ENCODE measurements at places on chromosomes 12 and 14.

DNA sequence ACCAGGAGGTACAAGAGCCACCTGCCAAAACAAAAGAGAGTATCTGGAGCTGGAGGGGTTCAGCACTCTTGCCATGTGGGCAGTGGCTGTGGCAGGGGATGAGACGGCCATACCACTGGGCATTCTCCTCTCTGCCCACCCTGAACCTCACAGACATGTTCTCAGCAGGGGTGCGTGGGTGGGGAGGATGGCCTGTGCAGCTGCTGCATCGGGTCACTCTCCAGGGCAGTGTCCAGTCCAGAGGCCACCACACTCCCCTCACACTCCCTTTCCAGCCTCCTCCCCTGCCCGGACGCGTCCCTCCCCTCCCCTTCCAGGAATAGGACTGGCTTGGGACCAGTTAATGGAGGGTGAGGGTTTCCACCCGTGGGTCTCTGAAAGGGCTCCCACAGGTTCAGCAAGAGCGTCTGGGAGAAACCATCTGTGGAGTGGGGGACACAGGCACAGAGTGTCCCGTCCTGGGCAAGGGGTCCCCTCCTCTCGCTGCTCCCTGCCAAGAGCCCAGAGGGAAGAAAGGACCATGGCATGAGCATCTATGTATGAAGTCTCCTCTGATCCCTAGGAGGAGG, 501 bp downstream of the C1R start:
- DNase-seq, result no peak

- no peak for DNase-seq
Observed at GRCh38 chr12:42583016-42583415, 6.5 kb downstream of the PRICKLE1 start.

DNA sequence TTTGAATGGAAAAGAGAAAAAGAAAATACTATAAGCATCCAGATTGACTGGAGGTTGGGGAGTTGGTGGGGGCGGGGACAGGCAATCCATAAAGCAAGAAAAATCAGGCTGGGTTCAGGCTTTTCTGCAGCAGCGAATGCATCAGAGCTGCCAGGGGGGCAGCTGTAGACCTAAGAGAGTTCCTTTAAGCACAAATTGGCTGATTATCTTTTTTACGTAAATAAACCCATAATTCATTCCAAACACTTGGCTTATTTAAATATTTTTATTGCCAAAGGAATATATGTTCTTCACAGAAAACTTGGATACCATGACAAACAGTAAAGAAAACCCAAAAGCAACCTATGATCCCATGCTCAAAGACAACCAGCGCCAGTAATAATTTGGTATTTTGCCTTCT, 10.2 kb downstream of the BDKRB2 start:
- DNase-seq, result no peak

GRCh38 chr14:68792678-68792978, 239 bp downstream of the ZFP36L1 start:
- DNase-seq, result no peak

- no peak for DNase-seq
Observed at GRCh38 chr12:127389923-127390322, 877.0 kb upstream of the TMEM132C start.

DNA sequence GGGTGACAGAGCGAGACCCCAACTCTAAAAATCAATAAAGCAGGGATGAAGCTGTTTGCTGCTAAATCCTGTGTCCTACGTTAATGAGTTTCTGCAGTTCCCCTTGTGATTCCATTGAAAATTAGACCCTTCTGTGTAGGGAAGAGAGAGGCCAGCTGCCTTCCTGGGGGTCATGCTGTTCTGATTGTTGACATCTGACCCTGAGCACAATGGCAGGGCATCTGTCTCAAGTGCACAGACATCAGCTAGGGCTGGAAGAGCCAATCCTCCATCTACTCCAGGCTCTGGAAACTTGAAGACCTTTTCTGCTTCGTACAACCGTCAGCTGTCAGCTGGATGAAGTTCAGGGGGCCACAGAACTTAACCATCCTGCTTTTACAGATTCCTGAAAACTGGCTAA, 10.1 kb downstream of the FBXL14 start:
- no peak for DNase-seq

DNA sequence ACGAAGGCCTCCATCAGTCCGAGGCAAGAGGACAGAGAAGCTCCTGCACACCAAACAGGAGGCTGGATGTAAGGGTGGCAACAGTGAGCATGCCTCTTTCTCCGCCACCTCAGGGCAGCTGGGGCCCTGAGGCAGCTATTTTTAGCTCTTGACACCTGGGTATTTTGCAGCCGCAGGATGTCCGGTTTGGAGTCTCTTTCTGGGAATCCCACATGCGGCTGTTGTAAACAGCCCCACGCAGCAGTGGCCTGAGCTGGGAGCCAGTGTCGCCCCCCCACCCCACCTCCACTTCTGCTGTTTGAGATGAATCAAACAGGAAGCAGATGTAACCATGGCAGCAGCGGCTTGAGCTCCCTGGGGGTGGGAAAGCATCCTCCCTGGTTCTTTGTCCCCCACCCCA, 11.7 kb downstream of the HDAC7 start:
- DNase-seq, result no peak

- DNase-seq, result no peak
Observed at GRCh38 chr12:7433276-7433822, 10.6 kb downstream of the CD163L1 start.

GRCh38 chr14:79265366-79265946, 945.8 kb downstream of the DIO2 start:
- no peak for DNase-seq

- DNase-seq, result no peak
Observed at GRCh38 chr14:55092341-55092740, 36.7 kb upstream of the LGALS3 start.

- DNase-seq, result no peak
Observed at GRCh38 chr14:74568911-74569310, 43.1 kb downstream of the LTBP2 start.

- DNase-seq, result no peak
Observed at GRCh38 chr14:67225523-67225922, 15.7 kb upstream of the PALS1 start.

- DNase-seq, result peak; percentile 80
Observed at GRCh38 chr12:44930972-44931600, 55.0 kb upstream of the NELL2 start.

DNA sequence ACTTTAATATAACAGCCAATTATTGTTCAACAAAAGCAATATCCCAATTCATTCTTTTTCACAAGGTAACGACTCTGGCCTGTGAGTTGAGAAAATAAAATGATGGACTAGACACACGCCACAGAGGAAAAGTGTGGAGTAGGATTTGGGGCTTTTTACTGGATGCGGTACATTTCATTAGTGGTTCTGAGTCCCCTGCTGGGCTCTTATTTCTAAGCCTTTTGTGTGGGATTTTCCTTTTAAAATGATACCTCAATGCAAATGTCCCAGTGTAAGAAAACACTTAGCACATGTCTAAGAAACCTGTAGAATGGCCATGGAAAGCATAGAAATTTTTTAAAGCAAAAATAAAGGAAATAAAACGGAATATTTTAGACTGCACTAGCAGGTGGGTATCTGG, 73.4 kb downstream of the C12orf42 start:
- no peak for DNase-seq

- DNase-seq, result no peak
Observed at GRCh38 chr14:75427126-75427481, 718 bp upstream of the JDP2 start.

GRCh38 chr12:80490329-80490728, 46.3 kb downstream of the PTPRQ start:
- DNase-seq, result peak; percentile 32

GRCh38 chr14:64510825-64511671, 6.5 kb downstream of the ZBTB1 start:
- peak; percentile 78 for DNase-seq

DNA sequence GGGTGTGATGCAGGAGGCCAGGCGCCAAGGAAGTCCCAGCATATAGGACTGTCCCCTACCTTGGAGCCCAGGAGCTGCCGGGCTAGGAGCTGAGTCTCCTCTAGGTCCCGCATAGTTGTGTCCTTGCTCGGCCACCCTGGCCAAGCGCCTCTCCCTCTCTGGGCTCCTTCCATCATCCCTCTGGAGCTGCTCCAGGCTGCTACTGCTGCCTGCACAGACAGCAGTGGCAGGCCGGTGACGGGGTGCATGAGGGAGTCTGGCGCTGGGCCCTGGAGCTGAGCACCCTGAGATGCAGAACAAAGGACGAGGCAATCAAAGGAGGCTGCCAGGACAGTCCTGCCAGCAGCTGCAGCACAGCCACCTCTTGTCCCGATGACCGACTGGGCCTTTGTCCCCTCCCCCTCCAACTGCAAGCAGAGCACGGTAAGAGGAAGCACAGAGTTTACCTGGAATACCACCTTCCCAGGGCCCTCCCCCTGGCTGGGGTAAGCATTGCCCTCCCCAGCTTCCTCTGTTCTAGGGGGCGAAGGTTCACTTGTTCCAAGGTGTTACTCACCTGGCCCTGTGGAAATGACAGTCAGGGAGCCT, 10.4 kb downstream of the DTX1 start:
- DNase-seq, result no peak

- DNase-seq, result no peak
Observed at GRCh38 chr12:59282999-59283398, 312.8 kb upstream of the SLC16A7 start.

DNA sequence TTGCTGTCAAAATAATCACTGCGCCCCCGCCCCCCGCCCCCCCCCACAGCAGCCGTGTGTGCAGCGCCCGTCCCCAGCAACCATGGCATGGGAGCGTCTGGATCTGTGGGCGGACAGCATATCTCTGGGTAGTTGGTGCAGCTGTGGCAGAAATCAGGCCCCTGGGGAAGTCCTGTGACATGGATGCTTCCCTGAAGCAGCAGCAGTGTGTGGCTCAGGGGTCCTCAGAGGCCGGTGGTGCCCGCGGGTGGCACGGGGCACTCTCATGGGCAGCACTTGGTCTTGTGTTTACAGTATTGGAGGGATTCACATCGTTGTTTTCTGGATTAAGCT, 19.2 kb downstream of the XRCC3 start:
- DNase-seq, result no peak

- no peak for DNase-seq
Observed at GRCh38 chr14:96165493-96166436, 38.9 kb upstream of the BDKRB2 start.

- DNase-seq, result peak; percentile 54
Observed at GRCh38 chr14:21748869-21749303, 75.3 kb upstream of the OR4E1 start.

- no peak for DNase-seq
Observed at GRCh38 chr12:123896767-123897166, 75.9 kb downstream of the CCDC92 start.

- DNase-seq, result no peak
Observed at GRCh38 chr12:15782667-15783066, 6.5 kb downstream of the EPS8 start.

DNA sequence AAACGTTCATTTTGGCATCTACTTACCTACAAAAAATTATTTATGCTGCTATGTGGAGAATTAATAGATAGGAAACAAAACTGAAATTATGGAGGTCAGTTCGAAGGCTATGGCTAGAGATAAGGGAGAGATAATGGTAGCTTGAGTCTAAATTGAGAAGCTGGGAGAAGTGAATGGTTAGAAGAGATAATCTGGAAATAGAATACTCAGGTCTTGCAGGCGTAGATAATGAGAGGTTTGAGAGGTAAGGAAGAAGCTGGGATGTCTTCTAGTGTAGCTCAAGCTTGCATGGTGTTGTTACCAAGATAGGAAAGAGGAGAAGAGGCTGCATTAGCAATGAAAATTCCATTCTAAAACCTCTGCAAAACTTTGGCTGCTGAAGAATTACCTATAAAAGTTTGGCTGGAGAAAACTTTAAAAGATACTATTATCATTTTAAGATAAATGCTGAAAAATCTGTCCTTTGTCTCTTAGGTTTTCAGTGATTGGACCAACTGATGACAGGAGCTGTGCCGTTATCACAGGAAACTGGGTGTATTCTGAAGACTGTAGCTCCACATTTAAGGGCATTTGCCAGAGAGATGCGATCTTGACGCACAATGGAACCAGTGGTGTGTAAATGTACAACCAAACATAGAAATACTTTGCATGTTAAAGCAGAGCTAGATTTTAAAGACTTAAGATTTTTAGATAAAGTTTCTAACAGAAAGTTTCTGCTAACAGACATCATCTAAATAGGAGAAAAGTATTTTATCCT, 14.1 kb downstream of the KLRF2 start:
- DNase-seq, result no peak

- no peak for DNase-seq
Observed at GRCh38 chr12:495466-495865, 35.7 kb downstream of the B4GALNT3 start.

GRCh38 chr14:70009961-70010360, 130.7 kb downstream of the SMOC1 start:
- DNase-seq, result no peak

DNA sequence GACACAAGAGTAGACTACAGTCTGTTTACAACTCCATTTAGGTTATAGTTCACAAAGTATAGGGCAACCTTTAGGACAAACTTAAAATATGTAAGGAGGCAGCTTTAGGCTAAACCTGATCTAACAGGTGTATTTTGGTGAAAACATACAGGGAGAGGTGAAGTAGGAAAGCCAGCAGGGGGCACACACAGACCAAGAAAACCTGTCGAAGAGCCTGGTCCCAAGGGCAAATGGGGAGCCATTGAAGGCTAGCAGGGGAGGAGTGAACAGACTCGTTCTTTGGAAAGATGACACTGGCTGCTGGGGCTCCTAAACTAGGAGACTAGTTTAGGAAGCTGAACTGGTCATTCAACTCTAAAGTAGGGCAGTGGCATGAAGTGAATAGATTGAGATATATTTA, 138.8 kb upstream of the WSCD2 start:
- peak; percentile 44 for DNase-seq

DNA sequence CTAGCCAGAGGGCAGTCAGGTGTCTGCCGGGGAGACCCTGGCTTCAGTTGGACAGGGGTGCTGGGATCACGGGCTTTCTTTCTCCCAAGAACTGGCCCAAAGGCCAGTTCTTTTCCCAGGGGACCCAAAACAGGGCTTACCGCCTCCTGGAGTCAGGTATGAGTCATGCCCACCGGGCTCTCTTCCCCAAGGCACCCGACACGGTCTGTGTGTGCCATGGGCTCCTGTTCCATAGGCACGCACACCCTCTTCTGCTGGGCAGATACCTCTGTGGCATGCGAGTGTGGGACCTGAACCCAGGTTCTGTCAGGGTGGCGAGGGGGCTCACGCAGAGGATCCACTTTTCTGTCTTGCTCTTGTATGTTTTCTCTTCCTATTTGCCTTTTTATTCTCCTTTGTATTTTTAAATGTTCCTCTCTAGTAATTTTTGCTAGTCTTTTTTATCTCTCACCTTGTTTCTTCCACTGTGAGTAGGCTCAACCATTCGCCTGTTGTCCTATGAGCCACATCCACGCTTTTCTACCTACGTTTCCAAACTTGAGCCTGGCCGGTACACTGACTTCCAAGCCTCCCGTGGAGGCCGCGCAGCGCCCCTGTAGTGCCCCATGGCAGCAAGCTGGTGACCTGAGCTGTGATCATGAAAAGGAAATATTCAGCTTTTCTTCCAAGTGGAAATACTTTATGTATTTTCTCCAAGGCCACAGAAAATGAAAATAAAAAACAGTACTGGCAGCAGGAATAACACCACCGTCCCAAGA, 362.2 kb downstream of the CACNA1C start:
- no peak for DNase-seq
